ENCODE measurements at places on chromosomes 5 and 9.

DNA sequence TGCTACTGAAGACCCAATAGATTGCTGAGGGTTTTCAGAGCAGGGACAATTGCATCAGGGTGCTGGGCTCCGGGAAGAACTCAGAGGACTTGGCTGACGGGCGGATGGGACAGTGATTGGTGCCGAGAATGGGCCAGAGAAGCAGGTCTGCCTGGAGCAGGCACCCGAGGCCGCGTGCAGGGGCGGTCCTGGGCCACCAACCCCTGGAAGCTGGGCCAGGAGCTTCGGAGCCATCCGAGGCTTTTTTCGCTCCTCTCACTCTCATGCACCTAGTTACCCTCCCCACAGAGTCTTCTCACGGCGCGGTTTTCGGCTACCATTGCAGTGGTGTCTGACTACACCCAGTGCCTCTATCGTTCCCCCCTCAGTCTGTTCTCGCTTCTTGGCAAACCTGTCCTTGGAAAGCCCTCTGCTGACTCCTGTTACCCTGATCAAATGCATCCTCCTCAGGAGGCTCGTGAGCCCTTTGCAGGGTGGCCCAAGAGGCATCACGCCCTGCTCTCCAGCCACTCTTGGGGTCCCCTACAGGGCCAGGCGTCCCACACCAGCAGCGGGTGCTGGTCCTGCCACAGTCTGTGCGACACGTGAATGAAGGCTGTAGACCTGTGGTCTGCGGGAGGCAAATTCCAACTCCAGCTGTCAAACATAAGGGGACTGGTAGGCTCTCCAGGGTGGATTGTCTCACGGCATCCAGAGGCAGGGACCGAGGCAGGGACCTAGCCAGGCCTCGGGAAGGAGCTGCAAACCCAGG is 1.2 kb upstream of the CLPTM1L start:
- no peak for DNase-seq

DNA sequence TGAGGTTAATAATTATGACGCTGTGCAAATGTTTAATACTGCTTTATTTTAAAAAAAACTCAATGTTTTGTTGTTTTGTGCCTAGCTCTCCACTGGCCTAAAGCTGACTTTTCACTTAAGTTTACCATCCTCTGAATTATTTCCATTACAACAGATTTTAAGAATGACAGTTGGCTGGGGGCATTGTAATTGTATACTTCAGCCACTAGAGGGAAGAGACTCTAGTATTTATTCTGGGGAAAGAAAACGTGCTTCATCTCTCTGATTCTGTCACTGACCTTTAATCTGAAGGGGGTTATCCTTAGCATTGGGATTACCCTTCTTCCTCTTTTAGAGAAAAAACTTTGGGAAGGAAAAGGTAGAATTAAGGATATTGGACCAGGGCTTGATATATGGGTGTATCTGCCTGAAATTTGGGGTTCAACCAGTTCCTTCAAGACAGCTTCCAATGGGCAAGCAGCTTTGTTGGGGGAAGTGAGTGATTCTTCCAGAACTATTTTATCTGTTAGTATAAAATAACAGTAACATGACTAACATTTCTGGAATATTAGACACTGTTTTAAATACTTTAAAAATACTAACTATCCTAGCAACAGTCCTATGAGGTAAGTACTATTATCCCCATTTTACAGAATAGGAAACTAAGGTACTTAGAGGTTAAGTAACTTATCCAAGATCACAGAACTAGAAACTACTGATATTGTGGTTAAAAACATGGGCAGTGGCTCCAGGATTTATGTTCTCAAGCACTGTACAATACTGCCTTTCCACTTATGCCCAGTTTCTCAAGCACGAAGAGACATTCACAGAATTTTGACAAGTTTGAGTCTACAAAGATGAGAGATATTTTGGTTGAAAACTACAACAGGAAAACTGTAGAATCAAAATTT is 208.4 kb downstream of the CD180 start:
- no peak for DNase-seq

GRCh38 chr9:93091056-93091452 is 5.0 kb upstream of the CARD19 start:
- DNase-seq: no peak

DNA sequence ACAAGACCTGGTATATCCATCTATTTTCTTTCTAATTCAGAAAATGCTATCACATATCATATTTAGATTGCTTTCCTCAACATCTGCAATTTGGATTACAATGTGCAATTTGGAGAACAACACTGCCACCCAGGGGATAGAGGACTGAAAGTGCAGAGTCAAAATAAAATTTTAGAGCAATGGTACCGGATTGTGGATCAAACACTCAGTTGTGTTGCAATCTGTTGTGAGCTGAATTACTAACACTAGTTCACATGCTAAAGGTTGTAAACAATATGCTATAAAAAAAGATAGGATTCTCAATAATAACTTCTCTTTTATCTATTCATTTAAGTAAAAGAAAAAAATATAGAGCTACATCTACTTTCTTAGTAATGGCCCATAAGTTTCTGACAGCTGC is 11.9 kb upstream of the SRFBP1 start:
- no peak for DNase-seq

DNA sequence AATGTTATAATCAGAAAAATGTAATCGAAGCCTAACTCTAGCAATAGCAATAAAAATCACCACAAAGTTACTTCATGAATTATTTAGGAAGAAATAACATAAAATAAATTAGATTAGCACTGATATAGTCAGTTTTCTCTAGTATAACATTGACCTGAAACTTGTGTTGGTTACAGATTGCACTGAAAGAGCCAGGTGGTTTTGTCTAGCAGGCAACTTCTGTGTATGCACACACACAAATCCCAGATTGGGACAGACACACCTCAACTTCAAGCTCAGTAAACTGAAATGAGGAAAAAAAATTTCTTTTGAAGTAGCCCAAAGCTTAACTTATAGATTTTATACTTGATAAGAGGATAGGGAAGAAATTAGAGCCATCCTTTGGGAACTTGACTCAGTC is 129.3 kb downstream of the EFNA5 start:
- no peak for DNase-seq
